ENCODE measurements at places on chromosomes 11 and 22.

- DNase-seq = no peak
Observed at GRCh38 chr11:61413496-61413895, 16.3 kb downstream of the CPSF7 start.

DNA sequence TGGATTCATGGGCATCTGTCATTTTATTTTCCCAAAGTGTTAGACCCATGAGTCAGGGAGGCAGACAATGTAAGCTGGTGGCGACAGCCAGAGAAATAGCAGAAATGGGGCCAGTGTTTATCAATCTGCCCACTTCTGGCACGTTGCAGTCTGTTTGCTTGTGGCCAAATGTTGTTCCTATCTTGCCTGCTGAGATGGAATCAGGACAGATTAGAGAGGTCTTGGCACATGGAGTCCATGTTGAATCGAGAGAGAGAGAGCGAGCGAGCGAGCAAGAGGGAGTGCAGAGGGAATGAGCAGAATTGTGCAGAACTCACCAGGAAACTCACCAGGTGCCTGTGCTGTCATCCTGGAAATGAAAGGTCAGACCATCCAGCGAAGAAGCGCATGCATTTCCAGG is 21.9 kb upstream of the PARVG start:
- DNase-seq = no peak

DNA sequence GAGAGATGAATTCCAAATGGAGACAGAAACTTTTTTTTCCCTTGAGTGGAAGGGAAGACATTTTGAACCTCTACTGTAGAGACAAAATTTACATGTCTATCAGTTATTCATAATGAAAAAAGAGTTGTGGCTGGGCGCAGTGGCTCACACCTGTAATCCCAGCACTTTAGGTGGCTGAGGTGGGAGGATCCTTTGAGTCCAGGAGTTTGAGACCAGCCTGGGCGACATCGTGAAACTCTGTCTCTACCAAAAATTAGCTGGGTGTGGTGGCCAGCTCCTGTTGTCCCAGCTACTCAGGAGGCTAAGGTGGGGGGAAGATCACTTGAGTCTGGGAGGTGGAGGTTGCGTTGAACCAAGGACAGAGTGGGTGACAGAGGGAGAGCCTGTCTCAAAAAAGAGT is 4.1 kb downstream of the EED start:
- no peak for DNase-seq

GRCh38 chr11:113468726-113469345 is 6.4 kb downstream of the DRD2 start:
- DNase-seq = peak; percentile 89

GRCh38 chr22:32879550-32879949 is 78.0 kb downstream of the TIMP3 start:
- peak; percentile 52 for DNase-seq

- no peak for DNase-seq
Observed at GRCh38 chr22:32587449-32587848, 112.8 kb downstream of the FBXO7 start.

- no peak for DNase-seq
Observed at GRCh38 chr11:134574425-134574824, 162.4 kb upstream of the B3GAT1 start.

GRCh38 chr22:49216579-49216978 is 611.1 kb downstream of the BRD1 start:
- no peak for DNase-seq

DNA sequence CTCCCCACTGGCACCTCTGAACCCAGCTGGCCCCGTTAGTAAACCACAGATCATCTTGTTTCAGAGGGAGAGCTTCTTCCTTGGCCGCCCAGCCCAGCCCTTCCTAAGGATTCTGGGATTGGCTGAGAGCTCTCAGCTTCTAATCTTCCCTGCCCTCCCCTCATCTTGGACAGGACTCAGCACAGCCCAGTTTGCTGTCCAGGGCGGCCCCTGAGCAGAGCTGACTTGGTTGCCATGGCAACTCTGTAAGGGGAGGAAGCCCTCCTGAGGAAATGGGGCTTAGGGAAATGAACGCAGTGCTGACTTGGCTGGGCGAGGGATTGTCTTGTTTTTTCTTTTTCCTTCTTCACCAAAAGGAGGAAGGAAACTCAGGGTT is 4.6 kb downstream of the APOL4 start:
- peak; percentile 76 for DNase-seq

DNA sequence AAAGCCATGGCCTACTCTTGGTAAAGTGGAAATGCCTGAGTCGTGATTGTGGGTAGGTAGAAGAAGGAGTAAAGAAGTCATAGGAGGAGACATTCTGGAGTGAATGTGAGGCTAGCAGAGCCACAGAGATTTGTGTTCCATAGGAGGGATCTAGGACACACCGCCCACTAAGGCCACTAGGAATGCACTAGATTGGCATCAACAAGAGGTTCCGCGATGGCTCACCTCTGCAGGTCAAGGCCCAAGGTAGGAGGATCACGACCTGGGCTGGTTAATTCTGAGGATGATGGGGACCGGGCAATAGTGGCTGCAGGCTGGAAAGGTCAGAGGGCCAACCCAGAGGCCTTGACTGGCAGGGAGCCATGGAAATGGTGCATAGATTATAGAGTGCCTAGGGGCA is 48.8 kb upstream of the OPCML start:
- no peak for DNase-seq

GRCh38 chr11:111001986-111002611 is 243.4 kb upstream of the POU2AF2 start:
- no peak for DNase-seq

DNA sequence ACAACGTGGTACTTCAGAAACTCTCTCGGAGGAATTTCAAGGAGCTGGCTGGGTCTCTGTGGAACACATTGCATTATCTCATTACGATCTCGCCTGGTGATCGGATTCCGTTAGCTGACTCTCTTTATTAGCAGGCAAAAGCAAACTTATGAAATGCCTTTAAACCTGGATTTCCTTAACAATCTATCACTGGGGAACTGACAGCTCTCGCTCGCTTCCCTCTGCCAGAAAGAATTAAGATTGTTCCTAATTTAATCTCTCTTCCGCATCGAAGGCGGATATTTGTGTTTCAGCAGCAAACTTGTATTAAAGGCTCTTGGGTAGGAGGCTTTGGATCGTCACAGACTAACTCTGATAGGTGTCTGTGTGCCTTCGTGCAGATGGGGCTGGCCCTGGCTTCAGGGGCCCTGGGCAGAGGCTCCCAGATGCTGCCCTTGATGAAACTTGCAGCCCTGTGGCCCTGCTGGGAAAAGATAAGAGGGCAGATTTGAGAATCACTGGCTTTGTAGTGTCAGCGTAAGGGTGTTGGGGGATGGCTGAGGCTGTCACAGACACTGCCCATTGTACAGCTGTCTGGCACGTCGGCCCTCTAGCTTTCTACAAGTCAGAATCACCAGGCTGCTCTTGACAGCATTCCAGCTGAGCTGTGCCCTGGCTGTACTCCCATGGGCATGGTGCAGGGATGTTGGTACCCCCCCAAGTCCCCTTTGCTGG is 162.2 kb upstream of the NECTIN1 start:
- DNase-seq = peak; percentile 75

GRCh38 chr22:50425179-50425916 is 49.5 kb downstream of the SBF1 start:
- DNase-seq = no peak

DNA sequence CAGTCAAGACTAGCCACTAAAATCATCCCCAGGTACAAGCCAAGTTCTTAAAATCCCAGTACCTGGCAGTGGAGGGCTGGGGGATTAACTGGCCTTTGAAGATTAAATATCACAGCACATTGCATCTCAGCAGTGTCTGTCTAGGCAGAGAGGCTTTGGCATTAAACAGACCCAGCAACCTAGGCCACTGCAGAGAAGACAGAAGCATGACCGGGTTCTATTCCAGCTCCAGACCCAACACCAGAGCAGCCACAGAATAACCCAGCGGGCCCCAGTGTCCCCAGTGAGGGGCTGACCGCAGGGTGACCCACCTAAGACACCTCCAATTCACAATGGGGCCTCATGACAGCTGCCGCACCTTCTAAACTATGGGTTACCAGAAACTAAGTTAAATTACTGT is 88.2 kb downstream of the SHANK2 start:
- peak; percentile 24 for DNase-seq

- no peak for DNase-seq
Observed at GRCh38 chr11:23123753-23124152, 263.5 kb upstream of the CCDC179 start.

GRCh38 chr22:23695571-23696325 is 4.9 kb downstream of the RGL4 start:
- DNase-seq = no peak

DNA sequence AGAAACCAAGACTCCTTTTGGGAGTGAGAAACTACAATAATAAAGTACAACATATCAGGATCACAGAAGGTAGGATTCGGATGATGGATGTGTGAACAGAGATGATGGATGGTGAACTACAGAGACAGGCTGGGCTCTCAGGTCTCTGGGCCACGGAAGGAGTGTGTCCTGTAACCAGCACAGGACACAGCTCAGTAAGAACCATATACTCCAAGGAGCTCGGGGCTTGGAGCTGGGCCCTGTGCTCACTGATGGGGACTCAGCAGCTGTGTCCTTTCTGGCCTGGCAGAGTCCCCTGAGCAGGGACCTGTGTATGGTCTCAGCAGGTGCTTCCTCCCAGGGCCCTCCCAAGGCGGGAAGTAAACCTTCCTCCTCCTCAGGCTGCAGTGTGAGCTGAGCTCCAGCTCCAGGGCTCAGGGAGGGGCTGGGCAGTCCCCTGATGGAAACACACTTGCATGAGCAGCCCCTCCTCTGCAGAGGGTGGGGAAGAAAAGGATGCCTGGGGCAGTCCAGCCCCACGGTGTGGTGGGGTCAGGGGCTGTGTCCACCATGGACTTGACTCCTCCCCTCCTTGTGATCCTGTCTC is 39.8 kb upstream of the TOP3B start:
- no peak for DNase-seq

DNA sequence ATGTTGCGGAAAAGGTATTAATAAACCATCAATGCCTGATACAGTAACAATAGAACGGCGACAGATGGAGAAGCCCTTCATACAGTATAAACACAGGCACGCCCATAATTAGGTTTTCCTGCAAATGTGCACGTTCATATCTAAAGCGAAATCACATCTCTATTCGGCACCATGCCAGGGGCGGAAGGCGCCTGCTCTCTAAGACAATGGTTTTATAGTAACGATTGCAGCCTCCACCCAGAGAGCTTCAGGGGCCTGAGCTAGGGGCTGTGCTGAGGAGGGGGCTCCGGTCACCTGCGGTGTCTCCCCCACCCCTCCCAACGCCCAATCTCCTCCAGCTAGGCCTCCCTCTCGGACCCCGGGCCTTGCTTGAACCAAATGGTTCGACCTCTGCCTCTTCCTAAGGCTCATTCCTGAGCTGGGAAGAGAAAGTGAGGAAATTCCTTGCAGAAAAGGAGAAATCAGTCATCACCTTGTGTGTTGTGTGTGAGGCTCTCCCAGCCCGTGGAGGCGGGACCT is 9.6 kb downstream of the KRTAP5-5 start:
- no peak for DNase-seq

DNA sequence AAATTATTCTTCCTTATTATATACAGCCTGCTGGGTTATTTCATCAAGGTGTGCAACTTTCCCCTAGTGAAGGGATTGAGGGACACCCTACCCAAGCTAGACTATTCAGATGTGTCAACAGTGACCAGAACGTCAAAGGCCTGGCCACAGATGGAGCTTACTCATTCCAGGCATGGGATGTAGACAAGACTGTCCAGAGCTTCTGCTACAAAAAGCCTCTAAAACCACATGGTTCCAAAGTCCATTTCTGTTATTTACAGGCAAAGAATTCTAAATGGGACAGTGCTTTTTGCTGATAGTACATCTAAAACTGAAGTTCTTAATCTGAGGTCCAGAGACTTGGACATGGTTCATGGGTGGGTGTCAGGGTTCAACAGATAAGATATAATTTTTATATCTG is 9.7 kb upstream of the SMCO4 start:
- DNase-seq = no peak

DNA sequence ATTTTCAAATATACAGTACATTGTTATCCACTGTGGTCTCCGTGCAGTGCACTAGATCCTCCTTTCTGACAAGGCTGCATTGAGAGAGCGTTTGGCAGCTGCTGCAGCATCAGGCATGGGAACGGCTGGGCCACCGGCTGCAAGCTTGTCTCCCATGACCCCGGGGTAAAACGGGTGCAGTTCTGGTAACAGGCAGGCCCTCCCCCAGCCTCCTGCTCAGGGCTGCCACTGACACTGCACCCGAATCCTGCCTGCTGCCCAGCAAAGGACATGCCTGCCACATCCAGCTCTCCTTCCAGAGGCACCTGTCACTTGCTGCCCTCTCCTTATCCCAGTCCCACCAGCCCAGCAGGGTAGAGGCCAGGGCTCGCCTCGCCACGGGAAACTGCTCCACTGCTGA is 124.5 kb upstream of the TMEM45B start:
- DNase-seq = no peak

GRCh38 chr11:108115500-108116140 is 5.7 kb upstream of the ACAT1 start:
- no peak for DNase-seq

GRCh38 chr11:13120691-13121090 is 111.6 kb downstream of the RASSF10 start:
- DNase-seq = no peak

GRCh38 chr11:124543145-124543544 is 309 bp downstream of the OR8B12 start:
- no peak for DNase-seq

GRCh38 chr22:45009606-45010531 is at the start of gene PHF21B:
Gene PHF21B, minus strand, starts transcription at chr22:45010005. Its CDS starts 456 bp downstream, at chr22:45009549.
- peak; percentile 84 for DNase-seq

GRCh38 chr11:124748100-124748418 is 4.0 kb downstream of the VSIG2 start:
- DNase-seq = no peak

GRCh38 chr11:97637701-97638100 is 1247.9 kb downstream of the JRKL start:
- DNase-seq = no peak

DNA sequence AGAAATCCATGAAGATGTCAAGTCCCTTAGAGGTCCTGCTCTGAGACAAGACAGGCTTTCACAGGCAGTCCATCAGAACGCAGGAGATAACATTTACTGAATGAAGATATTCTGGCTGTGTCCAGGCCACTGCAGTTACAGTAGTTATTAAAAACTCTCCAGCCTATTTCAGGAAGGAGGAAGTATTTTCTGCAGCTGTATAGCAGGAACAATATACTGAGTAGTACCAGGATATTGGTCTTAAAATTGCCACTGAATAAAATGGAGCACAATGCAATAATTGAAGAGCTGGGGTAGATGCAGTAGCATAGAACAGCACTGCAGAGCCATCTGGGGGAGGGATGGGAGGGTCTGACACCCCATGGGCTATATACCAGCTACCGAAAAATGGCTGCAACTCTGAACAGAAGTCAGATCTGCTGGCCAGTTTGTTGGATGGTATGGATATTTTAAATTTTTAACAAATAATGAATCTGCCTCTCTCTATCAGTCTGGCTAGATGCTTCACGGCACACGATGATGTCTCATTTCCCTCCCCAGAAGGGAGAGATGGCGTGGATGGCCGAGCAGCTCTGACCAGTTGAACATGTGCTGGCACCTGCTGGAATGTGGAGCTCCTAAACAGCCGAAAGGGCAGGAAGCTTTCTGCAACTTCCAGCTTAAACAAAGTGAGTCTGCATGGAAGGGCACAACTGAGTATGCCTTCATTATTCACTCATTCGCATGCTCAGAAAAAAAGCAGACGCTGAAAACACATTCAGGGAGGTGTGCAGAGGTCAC is 342.1 kb upstream of the SYN3 start:
- no peak for DNase-seq

GRCh38 chr11:110587972-110588371 is 124.3 kb downstream of the ARHGAP20 start:
- no peak for DNase-seq

GRCh38 chr11:134537941-134538340 is 125.9 kb upstream of the B3GAT1 start:
- DNase-seq = no peak

All from NCI-H82 (cell line).